NCI-H1417 (cell line): ENCODE measurements at places on chromosomes 11 and 22.
A peak's percentile ranks its signal among the peaks of the same experiment; 100 is the strongest.

DNA sequence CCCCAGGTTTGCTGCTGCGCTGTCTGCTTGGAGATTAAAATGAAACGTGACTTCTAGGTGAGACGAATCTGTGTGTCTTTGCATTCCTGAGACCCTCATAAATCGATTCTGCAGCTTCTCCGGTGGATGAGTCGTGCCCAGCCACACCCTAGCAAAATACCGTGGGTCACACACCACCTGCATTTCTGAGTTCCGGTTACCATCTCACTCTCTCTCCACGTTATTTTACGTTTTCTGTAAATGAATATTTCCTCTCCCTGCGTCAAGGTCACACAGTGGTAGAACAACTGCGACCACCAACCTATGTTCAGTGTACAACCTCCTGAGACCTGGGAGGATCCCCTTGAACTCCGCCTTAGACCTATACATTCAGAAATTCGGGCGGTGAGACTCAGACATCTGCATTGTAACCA is 1.1 kb downstream of the YWHAH start:
- no peak for DNase-seq

GRCh38 chr11:117538263-117539135 is 210.8 kb downstream of the CEP164 start:
- DNase-seq: peak; percentile 56

- DNase-seq: no peak
These were observed at the start of gene ZNF280A for GRCh38 chr22:22520020-22520656. ZNF280A (minus strand) TSS chr22:22520270; CDS start chr22:22515630, 4,640 bp downstream.

DNA sequence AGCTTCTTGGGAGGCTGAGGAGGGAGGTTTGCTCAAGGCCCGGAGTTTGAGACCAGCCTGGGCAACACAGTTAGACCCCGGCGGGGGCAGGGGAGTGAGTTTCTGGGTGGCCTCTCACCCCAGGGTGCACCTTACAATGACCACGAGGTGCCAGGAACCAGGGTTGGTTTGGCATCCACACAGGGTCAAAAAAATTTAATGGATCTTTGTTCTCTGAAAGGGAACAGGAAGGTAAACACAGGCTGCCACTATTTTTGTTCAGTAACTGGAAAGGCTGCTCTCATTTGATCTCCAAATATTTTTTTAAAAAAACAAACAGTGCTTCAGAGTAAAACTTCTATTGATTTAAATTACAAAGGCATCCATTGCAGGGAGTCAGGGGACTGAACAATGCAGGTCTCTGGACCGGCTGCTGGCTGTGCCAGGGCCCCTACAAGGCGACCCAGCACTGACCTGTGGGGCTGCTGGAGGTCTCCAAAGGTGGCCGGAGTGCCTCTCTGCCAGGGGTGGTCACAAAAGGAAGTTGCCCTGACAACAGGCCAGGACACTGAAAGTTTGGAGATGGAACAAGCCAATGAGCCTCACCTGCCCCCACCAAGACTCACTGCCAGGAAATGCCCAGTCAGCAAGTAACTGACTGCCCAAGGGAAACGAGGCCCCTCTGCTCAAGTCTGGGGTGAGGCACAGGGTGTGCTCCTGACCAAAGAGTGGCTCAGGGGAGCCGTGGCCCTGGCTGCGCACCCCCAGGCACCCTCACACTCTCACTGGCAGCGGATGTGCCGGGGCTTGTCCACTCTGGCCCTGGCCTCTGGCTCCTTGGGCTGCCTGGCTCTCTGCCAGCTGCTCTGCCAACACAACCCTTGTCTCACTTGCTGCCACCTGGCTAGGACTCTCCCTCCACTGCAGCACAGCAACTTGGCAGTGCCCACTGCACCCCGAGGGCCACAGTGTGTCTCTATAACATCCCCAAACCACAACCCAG is 51.8 kb downstream of the ARFGAP3 start:
- DNase-seq: no peak
